SK-N-SH (cell line): ENCODE measurements at places on chromosomes 7 and 10. TPM values are rescaled to one million over a fixed set of nuclear protein-coding genes. Genes with fewer than 3 reads are reported as not detected.

GRCh38 chr10:986137-986825 is 2.0 kb upstream of the GTPBP4 start:
- no peak for DNase-seq
- no peak overlapping the region for H3K4me3 ChIP-seq
- no peaks in the 10 kb centered on the region for H3K27me3 ChIP-seq

The TASOR2 gene
- polyA plus RNA-seq: 21.2 and 29.8 TPM in 2 replicates

DNA sequence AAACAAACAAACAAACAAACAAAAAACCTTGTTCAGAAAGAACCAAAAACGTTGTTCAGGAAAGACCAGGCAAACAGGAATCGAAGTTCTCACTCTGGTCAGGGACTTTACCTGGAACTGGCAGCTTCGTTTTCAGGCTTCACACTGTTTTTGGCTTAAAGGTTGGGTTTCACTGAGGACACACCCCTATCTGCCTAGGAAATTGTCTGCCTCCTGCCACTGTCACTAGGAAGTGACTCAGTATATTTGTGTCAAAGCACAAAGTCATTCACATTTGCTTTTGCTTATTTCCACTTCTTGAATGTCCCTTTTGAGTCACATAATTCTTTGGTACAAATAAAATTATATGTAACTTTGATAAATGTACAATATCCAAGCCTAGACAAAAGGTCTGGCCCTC is 37.9 kb downstream of the PNLIPRP3 start:
- H3K36me3 ChIP-seq: no peaks in the 10 kb centered on the region
- H3K27me3 ChIP-seq: no peaks in the 10 kb centered on the region
- H3K4me1 ChIP-seq: no peaks in the 10 kb centered on the region
- no peak overlapping the region for H3K4me3 ChIP-seq
- H3K27ac ChIP-seq: no peak overlapping the region

The GNGT1 gene
- 0.15 TPM in 1 of 2 replicates, not detected in the other for polyA plus RNA-seq

The AGMO gene
- 0.05 and 0.10 TPM in 2 replicates for polyA plus RNA-seq

DNA sequence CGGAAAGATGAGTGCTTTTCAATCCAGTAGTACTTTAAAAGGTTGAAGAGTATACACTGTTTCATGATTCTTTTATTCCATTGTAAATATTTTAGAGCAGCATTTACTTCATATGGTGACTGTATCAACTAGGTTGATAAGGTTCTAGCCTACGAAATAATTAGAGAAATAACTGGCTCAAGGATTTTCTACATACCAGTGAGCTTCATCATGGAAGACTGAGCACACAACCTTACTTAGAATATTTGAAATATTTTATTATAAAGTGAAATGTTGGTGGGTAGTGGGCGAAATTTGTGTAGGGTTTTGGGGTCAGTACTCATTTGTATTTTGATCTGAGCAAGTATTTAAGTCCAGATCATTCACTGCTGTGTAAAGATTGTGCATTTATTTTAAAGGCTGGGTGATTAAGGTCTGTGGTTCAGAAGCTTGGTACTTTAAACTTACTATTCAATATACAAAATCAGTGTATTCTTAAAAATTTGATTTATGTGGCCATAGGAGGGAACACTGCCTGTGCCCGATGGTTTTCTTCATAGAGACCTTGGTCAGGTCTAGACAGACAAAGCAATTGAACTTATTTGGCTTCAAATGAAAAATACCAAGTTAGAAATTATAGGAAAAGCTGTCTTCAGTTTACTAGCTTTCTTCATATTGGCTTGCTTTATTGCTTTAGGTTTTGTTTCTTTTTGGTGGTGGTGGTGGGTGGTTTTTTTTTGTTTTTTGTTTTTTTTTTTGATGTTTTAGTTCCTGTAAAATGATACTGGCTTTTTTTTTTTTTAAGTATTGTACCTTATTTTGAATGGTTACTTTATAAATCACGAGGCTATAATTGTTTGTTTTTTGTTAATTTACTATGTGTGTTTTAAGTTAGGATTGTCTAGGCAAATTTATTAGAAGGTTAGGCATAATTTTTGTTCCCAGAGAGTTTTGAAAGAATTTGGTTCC is 3.0 kb downstream of the KMT2E start:
- DNase-seq: no peak
- H3K27me3 ChIP-seq: no peaks in the 10 kb centered on the region
- H3K4me1 ChIP-seq: peaks cover 23% of the 10 kb centered on the region; the same call in 1 of the 2 replicates
- peak overlapping the region; percentile 100 for H3K27ac ChIP-seq

The C10orf53 gene
- polyA plus RNA-seq: 0.03 TPM in 1 of 2 replicates, not detected in the other

GRCh38 chr10:14698111-14698828 is 76.4 kb downstream of the FAM107B start:
- H3K36me3 ChIP-seq: no peaks in the 10 kb centered on the region
- no peak for DNase-seq
- H3K27ac ChIP-seq: no peak overlapping the region
- no peaks in the 10 kb centered on the region for H3K4me1 ChIP-seq
- no peaks in the 10 kb centered on the region for H3K27me3 ChIP-seq

DNA sequence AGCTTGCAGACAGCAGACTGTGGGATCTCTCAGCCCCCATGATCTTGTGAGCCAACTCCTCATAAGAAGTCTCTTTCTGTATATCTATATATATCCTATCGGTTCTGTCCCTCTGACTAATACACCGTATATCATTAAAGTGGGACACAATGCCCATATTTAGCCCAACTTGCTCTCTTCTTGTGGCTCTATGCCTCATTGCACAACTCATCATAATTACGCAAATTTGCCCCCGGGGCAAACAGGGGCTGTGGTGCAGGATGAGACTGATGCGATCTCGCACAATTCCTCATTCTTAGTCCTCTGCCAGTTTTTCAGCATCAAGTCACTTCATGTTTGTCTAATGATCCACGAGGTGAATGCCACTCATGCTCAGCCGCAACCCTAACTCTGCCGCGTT is 183.2 kb downstream of the PRPF18 start:
- H3K27me3 ChIP-seq: no peaks in the 10 kb centered on the region
- no peak for DNase-seq
- H3K36me3 ChIP-seq: peaks cover 38% of the 10 kb centered on the region
- peaks cover 1% of the 10 kb centered on the region; the same call in 1 of the 2 replicates for H3K4me1 ChIP-seq
- no peak overlapping the region for H3K27ac ChIP-seq
